Fibroblast of mammary gland (primary cell): ENCODE measurements at places on chromosomes 5 and 9.
A peak's percentile ranks its signal among the peaks of the same experiment; 100 is the strongest.

DNA sequence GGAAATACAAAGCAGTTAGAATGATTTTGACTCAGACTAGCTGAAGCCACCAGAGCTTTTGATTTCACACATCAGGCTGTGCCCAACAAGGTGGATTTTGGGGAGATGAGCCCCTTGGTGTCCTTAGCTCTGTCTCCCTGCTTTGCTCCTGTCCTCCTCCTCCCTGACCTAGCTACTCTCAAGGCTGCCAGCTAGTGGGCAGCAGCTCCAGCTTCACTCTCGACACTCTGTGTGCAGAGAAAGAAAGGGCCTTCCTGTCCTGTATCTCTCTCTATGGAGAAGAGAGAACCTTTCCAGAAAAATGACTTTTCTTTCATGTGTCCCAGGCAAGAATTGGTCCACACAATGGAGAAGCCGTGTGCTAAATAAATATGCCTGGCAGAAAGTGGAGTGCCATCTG, 446.2 kb downstream of the SEMA5A start:
- DNase-seq: no peak

- no peak for DNase-seq
Observed at GRCh38 chr9:127109212-127109711, 13.2 kb downstream of the ANGPTL2 start.

GRCh38 chr9:35690294-35690613, 529 bp upstream of the TPM2 start:
- peak; percentile 64 for DNase-seq

DNA sequence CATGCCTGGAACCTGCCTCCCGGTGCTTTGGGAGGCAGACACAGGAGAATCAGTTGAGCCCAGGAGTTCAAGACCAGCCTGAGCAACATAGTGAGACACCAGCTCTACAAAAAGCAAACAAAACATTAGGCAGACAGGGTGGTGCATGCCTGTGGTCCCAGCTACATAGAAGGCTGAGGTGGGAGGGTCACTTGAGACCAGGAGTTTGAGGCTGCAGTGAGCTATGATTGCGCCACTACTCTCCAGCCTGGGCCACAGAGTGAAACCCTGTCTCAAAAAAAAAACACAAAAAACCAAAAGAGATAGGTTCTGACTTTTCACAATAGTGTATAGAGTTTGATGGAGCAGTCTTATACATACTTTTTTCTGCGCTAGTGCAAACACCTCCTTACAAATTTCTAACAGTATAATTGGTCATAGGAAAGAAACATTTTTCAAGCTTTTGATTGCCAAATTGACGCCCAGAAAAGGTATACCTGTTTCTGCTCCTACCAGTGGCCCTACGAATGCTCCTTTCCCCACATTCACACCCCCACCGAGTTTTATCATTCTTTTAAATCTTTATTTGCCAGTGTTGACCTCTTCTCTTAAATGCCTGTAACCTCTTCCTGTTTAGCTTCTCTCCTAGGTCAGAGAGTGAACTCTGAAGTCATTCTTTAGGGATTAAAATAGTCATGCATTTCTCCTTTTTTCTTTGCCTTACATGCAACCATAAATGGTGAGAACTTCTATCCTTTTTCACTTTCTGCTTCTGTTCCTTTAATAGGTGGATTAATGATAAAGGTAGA, 7.5 kb downstream of the DOCK8 start:
- DNase-seq: no peak

GRCh38 chr5:181153814-181154213, 6.4 kb downstream of the OR2V2 start:
- DNase-seq: no peak

DNA sequence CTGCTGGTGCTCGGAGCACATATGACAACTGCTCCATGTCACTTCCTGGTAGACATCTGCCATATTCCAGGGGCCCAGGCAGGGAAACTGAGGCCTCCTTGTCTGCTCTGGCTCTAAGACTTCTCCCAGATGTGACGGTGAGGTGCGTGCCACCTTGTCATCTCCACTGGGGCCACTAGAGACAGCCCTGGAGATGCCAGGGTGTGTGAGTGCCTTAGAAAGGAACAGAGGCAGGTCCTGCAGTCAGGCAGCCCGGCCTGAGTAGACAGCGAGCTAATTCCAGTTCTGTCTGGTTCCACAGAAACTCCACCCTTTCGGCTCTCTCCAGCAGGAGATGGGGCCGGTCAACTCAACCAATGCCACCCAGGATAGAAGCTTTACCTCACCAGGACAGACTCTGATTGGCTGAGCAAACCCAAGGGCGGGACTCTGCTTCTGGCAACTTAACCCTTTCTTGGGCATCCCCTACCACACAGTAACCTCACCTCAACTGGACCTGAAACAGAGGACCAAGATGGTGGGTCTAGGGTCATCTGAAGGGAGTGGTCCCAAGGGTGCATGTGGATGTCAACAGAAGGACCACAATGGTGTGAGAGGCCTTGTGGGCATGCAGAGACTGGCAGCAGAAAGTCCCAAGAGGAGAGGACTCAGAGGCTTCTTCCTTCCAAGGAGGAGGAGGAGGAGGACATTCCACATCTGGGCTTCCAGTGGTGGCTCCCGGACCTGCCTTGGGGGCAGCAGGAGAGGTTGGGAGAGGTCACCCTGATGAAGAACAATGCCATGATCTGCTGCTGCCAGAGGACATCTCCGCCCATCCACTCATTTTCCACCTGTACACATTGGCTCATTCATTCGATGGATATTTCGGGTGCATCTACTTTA, 77.7 kb downstream of the RGS3 start:
- DNase-seq: peak; percentile 22

DNA sequence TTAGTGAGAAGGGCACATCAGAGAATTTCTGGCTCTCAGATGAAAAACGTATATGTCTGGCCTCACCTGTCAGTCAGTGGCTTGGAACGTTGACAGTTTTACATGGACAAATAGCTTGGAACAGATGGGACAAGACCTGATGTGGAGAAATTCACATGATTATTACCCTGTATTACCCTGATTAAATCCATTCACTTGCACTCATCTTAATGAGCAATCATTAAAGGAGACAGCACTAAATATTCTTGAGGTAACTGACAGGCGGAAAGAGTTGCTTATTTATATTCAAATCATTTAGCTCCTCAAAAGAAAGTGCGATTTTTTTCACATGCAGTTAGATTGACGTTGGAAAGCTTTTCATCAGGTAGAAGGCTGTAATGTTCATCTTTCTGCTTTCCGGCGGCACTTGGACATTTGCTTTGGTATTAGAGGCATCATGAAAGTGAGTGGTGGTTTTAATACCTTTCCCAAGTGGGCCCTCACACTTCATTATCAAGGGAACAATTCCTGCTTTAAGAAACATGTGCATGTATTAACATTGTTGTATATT, 11.7 kb upstream of the TAS2R1 start:
- DNase-seq: no peak

DNA sequence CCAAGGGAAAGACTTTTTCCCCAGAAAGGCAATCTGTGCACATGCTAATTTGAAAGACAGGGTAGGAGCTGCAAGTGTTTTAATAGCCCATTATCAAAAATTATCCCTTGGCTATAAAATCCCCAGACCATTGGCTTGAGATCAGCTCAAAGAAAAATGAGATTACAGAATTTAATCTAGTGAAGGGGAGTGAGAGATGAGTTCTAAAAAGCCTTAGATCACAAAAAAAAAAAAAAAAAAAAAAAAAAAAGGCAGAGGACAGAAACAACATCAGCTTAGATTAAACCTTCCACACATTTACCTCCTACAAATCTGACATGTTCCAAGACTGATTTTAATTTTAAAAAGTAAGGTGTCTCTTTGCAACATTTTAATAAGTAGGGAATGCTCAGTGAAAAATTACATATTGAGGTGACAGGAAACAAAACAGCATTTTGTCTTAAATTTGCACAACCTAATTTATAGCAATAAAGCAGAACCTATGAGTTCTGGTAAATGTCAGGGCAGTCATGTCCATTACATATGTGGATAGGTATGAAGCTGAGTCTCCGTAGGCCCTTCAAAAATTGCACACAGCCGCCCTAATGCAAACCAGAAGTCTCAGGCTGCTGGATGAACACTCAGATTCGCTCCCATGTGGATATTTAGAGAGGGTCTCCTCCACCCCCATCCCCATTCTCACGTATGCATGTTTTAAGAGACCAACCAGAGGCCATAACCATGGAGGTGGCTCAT, 43.4 kb downstream of the NFIB start:
- peak; percentile 77 for DNase-seq

- peak; percentile 8 for DNase-seq
Observed at GRCh38 chr9:1994180-1994579, 21.0 kb upstream of the SMARCA2 start.

DNA sequence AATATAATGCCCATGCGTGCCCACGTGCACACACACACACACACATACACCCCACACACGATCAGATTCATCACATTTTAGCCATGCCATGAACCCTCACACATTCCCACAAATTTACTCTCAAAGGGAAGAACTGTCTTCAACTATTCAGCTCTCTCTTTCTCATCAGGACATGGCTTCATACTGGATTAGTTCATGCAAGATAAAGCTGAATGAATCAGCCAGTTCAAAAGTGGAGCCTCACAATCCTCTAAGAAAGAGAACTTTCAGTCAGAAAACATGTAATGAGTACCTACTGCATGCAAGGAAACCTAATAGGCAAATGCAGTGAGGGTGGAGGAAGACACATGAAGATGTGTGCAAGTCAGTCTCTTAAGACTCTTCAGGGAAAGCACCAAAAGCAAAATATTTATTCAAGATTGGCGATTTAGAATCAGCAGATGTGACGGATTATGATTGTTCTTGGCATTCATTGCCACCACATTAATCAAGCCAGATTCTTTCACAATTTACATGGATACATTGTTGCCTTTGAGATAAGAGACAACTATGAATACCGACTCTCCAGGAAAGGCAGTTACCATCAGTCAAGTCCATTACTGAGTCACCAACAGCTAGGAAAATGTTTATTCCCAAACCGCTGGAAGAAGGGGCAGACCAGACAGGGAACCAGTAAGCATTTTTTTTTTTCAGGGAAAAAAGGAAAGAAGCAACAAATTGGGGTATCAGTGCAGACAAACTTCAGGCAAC, 30.3 kb upstream of the PUM3 start:
- peak; percentile 9 for DNase-seq

GRCh38 chr5:372996-373709, 51.6 kb downstream of the AHRR start:
- no peak for DNase-seq

- no peak for DNase-seq
Observed at GRCh38 chr5:173743641-173744343, 127.3 kb upstream of the BOD1 start.

GRCh38 chr5:74105126-74105780, 479.3 kb downstream of the ARHGEF28 start:
- DNase-seq: no peak

DNA sequence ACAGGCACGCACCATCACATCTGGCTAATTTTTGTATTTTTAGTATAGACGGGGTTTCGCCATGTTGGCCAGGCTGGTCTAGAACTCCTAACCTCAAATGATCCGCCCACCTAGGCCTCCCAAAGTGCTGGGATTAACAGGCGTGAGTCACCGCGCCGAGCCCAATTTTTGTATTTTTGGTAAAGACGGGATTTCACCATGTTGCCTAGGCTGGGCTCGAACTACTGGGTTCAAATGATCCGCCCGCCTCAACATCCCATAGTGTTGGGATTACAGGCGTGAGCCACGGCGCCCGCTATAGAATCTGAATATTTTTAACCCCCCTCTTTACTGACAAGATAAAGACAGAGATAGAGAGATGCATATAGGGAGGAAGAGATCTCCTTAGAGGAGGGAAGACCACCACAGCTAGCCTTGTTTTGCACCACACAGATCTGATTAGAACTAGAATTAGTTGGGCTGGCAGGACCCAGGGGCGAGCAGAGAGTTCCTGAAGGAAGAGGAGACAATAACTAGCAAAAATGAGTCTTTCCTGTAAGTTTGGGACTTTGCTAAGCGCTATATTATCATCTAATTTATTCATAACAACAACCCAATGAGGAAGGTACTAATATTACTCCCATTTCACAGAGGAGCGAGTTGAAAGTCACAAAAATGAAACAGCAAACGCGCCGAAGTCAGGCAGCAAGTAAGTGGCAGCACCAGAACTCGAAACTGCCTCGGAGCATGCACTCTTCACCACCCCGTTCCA, 1.5 kb upstream of the ANKHD1 start:
- no peak for DNase-seq

GRCh38 chr5:96963267-96963666, 27.4 kb downstream of the LNPEP start:
- peak; percentile 93 for DNase-seq

- DNase-seq: no peak
Observed at GRCh38 chr9:90459321-90459720, 183.3 kb downstream of the DIRAS2 start.

DNA sequence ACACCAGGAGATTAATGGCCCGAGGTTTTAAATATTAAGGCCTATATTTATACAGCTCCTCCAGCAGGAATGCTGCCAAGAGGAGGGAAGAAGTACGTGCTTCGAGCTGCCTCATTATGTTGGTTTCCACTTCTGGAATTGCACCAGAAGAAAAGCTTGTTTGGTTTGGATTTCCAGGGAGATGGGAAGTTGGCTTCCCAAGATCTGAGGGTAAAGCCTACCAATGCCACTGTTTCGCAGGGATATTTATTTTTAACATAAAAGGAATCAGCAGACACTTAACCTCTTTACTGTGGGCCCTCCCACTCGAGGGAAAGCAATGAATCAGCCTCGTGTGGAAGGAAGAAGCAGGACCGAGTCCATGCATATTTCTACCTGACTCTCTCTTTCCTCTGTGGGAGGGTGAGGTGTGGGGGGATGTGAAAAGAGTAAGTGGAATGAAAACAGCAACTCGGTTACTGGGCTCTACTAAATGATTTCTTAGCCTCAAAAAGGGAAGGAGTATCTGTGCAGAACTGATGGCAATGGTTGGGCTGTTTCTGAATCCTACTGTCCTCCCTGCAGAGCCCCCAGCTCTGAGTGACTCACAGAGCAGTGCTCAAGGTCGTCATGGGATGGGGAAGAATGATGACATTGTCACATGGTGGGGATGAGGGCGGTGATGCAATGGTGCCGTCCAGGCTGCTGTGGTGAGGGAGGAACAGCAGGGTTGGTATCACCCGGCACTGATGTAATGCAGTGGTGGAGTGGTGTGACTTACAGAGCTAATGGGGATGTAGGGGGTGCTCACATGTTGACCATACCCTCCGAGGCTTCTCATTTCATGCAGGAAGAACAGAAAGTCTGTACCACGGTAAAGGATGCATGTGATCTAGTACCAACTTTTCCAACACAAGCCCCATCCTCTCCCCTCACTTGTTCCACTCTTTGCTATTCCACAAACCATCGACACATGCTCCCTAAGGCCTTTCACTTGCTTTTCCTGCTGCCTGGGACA, 215.0 kb upstream of the PANK3 start:
- peak; percentile 63 for DNase-seq

GRCh38 chr5:168404365-168404764, 81.9 kb upstream of the RARS1 start:
- peak; percentile 91 for DNase-seq

GRCh38 chr9:120350596-120350995, 229.4 kb downstream of the CDK5RAP2 start:
- no peak for DNase-seq

- no peak for DNase-seq
Observed at GRCh38 chr5:1162751-1163150, 38.6 kb upstream of the SLC6A19 start.
